Activated CD8-positive, alpha-beta memory T cell treated with anti-CD3 and anti-CD28 coated beads, Interleukin-2, amount 10 ng/mL, durations not matched to agents 7 days and 5 days (primary cell): ENCODE measurements at places on chromosomes 5 and 9. TPM values are rescaled to one million over a fixed set of nuclear protein-coding genes. Genes with fewer than 3 reads are reported as not detected.
A peak's percentile ranks its signal among the peaks of the same experiment; 100 is the strongest.

GRCh38 chr5:171989276-171989675 lies 17.2 kb downstream of the FBXW11 start:
- H3K36me3 ChIP-seq, result peaks cover 48% of the 10 kb centered on the region
- H3K4me3 ChIP-seq, result no peak overlapping the region
- H3K27me3 ChIP-seq, result no peaks in the 10 kb centered on the region
- H3K27ac ChIP-seq, result peak overlapping the region; percentile 75
- peaks cover 42% of the 10 kb centered on the region for H3K4me1 ChIP-seq

GRCh38 chr5:163506095-163506457 lies 657 bp downstream of the MAT2B start:
- H3K4me3 ChIP-seq, result peak overlapping the region; percentile 85
- H3K4me1 ChIP-seq, result peaks cover 43% of the 10 kb centered on the region
- no peaks in the 10 kb centered on the region for H3K27me3 ChIP-seq

DNA sequence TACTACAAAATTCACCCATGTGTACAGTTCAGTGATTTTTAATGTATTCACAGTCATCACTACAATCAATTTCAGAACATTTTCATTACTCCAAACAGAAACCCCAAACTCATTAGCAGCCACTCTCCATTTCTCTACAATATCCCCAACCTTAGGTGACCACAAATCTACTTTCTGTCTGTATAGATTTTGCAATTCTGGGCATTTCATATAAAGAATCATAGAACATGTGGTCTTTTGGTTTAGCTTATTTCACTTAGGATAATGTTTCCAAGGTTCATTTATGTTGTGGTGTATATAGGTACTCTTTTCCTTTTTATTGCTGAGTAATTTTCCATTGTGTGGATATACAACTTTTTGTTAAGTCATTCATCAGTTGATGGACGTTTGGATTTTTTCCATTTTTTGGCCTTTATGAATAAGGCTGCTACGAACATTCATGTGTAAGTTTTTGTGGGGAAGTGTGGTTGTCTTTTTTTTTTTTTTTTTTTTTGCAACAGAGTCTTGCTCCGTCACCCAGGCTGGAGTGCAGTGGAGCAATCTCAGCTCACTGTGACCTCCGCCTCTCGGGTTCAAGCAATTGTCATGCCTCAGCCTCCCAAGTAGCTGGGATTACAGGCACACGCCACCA lies 54.5 kb downstream of the DOCK8 start:
- no peaks in the 10 kb centered on the region for H3K27me3 ChIP-seq
- no peak for DNase-seq
- peaks cover 65% of the 10 kb centered on the region for H3K4me1 ChIP-seq
- H3K27ac ChIP-seq, result no peak overlapping the region
- peaks cover 39% of the 10 kb centered on the region for H3K36me3 ChIP-seq
- H3K4me3 ChIP-seq, result no peak overlapping the region

DNA sequence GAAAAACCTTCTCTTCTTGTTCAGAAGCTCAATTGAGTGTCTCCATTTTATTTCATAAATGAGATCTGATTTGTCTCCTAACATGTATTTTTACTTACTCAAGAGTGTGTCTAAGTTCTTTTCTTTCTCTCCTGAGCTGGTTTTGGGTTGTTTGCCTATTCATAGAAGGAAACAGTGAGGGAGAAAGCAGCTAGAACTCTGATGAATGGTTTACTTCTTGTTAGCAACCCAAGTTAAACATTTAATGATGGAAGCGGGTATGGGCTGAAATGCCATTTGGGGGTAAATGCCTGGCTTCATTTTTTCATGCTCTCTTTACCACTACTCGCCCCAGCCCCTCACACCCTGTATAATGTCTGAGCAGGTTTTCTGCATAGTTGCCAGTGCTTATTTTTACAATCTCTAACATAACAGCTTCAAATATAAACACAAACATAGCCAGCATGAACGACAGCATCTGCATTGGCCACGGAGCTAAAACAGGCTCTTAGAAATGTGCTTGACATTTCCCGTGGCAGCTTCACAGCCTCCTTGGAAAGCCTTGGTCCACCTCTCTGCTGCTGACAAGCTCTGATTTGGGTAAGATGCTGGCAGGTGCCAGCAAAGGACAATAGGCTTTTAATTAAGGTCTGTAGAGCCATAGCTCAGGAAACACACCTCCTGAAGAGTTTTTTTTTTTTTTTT lies 321.1 kb downstream of the ARHGEF28 start:
- peaks cover 8% of the 10 kb centered on the region for H3K27me3 ChIP-seq
- H3K4me3 ChIP-seq, result no peak overlapping the region
- DNase-seq, result no peak
- H3K4me1 ChIP-seq, result no peaks in the 10 kb centered on the region
- no peak overlapping the region for H3K27ac ChIP-seq
- no peaks in the 10 kb centered on the region for H3K36me3 ChIP-seq

- no peaks in the 10 kb centered on the region for H3K4me1 ChIP-seq
- H3K27ac ChIP-seq, result no peak overlapping the region
- H3K27me3 ChIP-seq, result peaks cover 4% of the 10 kb centered on the region
- no peak for DNase-seq
Measured at GRCh38 chr5:143836161-143836725, 24.3 kb downstream of the HMHB1 start.

DNA sequence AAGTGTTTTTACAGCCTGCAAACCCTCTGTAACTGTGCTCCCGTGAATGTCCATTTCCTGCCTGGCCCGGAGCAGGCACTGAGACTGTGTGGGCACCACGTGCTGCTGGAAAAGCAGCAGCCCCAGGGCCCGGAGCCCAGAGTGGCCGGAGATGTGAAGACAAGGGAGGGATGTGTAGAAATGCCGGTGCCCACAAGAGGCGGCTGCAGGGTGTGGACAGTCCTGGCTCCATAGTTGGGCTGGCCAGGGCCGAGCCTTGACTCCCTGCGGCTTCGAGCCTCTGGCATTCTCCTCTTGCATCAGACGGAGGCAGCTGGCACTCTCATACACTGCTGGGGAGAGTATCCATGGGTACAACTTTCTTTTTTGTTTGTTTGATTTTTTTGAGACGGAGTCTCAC lies 13.2 kb upstream of the GFPT2 start:
- no peaks in the 10 kb centered on the region for H3K36me3 ChIP-seq
- H3K4me3 ChIP-seq, result no peak overlapping the region
- DNase-seq, result no peak

DNA sequence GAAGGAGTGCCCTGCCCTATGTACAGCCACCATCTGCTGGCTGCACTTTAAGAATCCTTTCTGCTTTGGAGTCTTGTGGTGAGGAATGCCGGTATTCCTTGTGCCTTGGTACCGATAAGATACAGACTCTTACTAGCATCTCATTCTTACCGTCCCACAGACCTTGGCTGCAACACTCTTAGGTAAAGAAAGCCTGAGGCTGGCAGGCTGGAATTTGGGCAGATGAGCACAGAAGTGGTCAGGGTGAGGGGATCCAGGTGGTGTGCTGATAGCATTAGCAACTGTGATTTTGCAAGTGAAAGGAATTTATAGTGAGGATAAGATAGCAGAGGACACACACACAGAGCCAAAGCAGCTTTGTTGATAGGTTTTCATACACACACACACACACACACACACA lies 198.1 kb downstream of the ENC1 start:
- H3K4me1 ChIP-seq, result no peaks in the 10 kb centered on the region
- H3K27me3 ChIP-seq, result no peaks in the 10 kb centered on the region
- H3K27ac ChIP-seq, result no peak overlapping the region
- no peaks in the 10 kb centered on the region for H3K36me3 ChIP-seq

Gene PCDHAC2
- total RNA-seq, result not detected

DNA sequence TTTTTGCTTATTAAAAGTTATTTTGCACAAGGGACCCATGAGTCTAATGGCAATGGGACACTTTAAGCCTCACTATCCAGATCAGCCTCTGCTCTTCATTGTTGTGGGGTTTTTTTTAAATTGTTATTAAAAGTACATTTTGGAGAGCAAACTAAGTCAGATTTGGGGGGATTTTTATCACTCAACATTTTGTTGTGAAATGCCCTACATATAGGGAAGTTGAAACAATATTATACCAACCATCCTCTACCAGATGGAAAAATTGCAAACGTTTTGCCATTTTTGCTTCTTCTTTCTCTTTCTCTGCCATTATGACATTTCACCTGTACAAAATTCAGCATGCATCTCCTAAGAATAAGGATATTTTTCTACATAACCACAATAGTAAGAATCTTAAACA lies 75.3 kb downstream of the SLC1A3 start:
- H3K27ac ChIP-seq, result no peak overlapping the region
- no peak overlapping the region for H3K4me3 ChIP-seq
- no peak for DNase-seq
- no peaks in the 10 kb centered on the region for H3K4me1 ChIP-seq
- no peaks in the 10 kb centered on the region for H3K36me3 ChIP-seq

Gene PCDHGA12
- 0.07 TPM for total RNA-seq
